ENCODE measurements at places on chromosomes 5 and 9.

DNA sequence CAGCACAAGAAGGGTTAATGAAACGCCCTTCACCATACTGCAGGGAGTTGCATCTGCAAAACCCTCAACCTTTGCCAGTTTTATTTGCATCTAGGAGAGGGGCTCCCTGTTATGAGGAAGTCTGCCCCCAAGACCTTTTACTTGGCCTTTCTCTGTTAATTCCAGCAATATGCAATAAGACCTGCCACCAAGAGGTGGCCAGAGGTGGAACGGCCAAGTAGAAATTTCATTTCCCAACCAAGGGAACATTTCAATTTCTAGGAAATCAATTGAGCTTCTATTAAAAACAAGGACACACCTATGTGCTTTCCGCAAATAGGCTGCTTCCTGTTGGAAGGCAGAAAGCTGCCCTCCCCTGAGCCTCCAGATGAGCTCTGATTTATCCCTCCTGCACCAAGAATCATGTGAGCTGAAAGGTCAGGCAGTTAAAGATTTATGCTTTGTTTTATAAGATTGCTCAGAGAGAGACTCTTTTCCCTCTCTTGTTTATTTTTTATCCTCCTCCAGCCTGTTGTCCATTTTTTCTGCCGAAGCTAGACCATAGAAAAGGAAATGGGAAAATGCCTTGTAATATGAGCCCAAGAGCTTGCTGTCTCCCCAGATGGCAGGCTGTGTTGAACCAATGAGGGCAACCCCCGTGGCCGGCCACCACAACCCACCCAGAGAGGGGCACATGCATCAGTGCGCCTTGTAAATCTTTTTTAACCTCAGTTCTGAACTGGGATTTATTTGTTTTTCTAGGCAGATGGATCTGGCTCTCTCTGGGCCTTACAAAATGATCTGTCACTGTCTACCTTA lies 572.8 kb downstream of the TLE1 start:
- H3K4me1 ChIP-seq, result peaks cover 7% of the 10 kb centered on the region
- no peaks in the 10 kb centered on the region for H3K36me3 ChIP-seq
- H3K27me3 ChIP-seq, result peaks cover 3% of the 10 kb centered on the region
- DNase-seq, result no peak

DNA sequence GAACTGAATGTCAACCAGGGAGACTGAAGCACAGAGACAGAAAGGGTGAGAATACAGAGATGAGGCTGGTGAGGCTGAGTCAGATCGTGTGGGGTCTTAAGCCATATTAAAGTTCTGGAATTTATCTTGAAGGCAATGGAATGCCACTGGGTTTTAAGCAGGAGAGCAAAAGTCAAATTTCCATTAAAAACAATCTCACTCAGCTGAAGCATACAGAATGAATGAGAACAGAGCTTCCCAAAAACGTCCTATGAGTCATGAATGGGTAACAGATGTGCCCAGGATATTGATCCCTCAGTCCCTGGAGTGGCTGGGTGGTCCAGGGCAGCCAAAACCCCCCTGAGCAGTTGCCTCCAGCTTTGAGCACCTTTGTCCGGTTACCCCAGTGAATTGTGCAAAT lies 44.9 kb downstream of the PFDN1 start:
- H3K4me3 ChIP-seq, result no peak overlapping the region
- H3K27me3 ChIP-seq, result no peaks in the 10 kb centered on the region
- H3K27ac ChIP-seq, result no peak overlapping the region

DNA sequence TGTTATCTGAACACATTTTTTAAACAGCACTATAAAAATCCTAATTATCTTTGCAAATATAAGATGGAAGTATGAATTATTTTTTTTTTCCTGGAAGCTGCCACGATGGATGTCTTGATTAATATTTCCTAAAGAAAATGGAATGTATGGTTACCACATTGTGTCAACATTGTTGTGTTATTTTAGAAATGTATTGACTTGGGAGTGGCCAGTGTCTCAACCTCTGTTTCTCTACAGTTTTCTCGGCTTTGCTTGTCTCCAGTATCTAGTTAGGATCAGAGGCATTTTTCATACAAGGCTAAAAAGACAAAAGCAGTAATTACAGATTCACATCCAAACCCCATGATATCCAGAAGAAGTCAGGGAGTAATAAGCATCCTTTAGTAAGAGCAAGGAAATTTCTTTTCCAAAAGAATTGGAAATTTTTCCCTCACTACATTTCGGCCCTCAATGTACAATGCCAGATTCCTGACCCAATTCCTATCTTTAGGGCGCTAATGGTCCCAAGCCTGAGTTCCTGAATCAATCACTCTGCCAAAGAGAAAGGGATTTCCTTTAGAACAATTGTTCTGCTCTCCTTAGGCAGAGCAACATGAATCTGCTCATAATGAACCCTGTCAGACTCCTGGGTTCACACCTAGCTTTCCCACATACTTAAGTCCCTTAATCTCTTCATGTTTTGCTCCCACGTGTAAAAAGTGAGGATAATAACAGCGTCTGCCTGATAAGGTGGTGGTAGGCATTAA lies 111.7 kb downstream of the EDIL3 start:
- no peaks in the 10 kb centered on the region for H3K27me3 ChIP-seq
- H3K4me3 ChIP-seq, result no peak overlapping the region
- no peaks in the 10 kb centered on the region for H3K4me1 ChIP-seq
- no peak for DNase-seq
- no peaks in the 10 kb centered on the region for H3K36me3 ChIP-seq
- no peak overlapping the region for H3K27ac ChIP-seq

GRCh38 chr9:110114086-110114858 lies 93.7 kb downstream of the C9orf152 start:
- no peaks in the 10 kb centered on the region for H3K27me3 ChIP-seq
- no peak overlapping the region for H3K4me3 ChIP-seq
- no peaks in the 10 kb centered on the region for H3K4me1 ChIP-seq
- no peaks in the 10 kb centered on the region for H3K36me3 ChIP-seq
- H3K27ac ChIP-seq, result no peak overlapping the region
- no peak for DNase-seq

DNA sequence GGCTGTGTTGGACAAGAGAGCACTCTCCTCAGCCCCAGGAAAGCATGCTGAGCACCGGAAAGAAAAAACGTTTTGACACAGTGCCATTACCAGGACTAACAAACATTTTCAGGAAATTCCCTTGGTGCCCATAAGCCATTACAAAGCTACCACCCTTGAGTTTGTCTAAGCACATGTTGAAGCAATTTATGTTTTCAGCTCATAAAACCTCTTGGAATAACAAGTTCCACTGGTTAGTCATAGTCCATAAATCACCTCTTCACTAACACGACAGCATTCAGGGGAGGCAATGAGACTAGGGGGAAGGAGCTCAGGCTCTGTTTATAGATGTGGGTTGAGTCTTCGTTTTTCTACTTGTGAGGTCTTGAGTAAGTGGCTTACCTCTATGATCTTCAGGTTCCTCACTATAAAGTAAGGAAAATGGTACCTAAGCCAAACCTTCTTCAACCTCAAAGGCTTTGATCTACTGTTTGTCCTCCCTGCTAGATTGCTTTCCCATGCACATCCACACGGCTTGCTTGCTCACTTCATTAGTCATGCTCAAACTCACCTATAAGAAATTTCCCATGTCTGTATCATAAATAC lies 65.4 kb downstream of the DRD1 start:
- no peak overlapping the region for H3K4me3 ChIP-seq
- no peaks in the 10 kb centered on the region for H3K4me1 ChIP-seq
- H3K36me3 ChIP-seq, result no peaks in the 10 kb centered on the region
- H3K27me3 ChIP-seq, result peaks cover 54% of the 10 kb centered on the region
- no peak overlapping the region for H3K27ac ChIP-seq

DNA sequence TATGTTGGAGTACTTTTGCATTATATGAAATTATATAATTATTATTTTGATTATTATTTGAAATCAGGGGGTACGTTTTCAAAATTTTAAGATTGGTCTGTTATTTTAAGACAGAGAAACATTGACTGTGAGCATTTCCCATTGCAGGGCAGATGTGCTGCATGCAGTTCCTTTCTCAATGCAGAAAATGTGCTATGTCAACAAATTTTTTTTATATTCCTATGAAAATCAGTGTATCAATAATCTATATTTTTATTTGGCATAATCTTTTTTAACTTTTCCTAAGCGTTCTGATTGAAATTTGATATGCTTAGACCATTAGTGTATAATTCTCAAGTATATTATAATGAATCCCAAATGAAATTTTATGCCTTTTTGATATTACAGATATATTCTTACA lies 41.8 kb upstream of the LRRC70 start:
- H3K4me3 ChIP-seq, result no peak overlapping the region
- DNase-seq, result no peak
- H3K27ac ChIP-seq, result no peak overlapping the region
- H3K4me1 ChIP-seq, result peaks cover 17% of the 10 kb centered on the region
- peaks cover 51% of the 10 kb centered on the region for H3K36me3 ChIP-seq
- H3K27me3 ChIP-seq, result no peaks in the 10 kb centered on the region

DNA sequence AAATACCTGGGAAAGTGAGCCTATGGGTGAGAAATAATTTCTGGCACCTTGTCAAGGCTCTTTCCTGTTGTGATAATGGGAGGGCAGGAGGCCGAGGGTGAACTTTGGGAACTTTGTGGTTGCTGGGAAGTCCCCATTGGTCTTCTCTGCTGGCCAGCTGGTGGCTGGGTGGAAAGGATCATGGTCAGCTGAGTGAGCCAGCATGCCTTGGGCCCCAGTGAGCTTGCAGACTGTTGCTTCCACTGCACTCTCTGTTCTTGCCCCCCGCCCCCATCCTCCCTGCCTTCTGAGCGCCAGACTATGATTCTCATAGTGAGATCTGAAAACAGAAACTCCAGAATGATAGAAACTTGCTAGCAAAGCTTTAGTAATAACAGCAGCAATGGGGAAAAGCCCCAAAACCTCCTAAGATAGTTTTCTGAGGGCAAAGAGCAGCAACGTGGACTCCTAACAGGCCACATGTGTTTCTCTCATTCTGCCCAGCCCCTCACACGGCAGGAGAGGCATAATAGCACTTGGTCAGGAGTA lies 139.2 kb upstream of the SMARCA2 start:
- peaks cover 39% of the 10 kb centered on the region for H3K27me3 ChIP-seq
- H3K27ac ChIP-seq, result peak overlapping the region; percentile 92
- H3K36me3 ChIP-seq, result no peaks in the 10 kb centered on the region
- DNase-seq, result peak; percentile 79

GRCh38 chr5:163408311-163408923 lies 29.0 kb upstream of the CCNG1 start:
- no peak overlapping the region for H3K27ac ChIP-seq
- no peaks in the 10 kb centered on the region for H3K36me3 ChIP-seq
- DNase-seq, result peak; percentile 62
- peaks cover 6% of the 10 kb centered on the region for H3K4me1 ChIP-seq
- H3K4me3 ChIP-seq, result no peak overlapping the region
- peaks cover 16% of the 10 kb centered on the region for H3K27me3 ChIP-seq
